Stimulated activated naive CD8-positive, alpha-beta T cell treated with anti-CD3 and anti-CD28 coated beads, Interleukin-15, Interleukin-2, amounts not matched to agents 100 U/mL and 50 U/mL, for 24 hours (primary cell): ENCODE measurements at places on chromosomes 12 and 14.

DNA sequence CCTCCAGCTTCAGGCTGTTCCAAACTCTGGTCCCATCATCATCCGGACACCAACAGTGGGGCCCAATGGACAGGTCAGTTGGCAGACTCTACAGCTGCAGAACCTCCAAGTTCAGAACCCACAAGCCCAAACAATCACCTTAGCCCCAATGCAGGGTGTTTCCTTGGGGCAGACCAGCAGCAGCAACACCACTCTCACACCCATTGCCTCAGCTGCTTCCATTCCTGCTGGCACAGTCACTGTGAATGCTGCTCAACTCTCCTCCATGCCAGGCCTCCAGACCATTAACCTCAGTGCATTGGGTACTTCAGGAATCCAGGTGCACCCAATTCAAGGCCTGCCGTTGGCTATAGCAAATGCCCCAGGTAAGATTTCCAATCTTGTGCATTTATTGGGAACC is 3.3 kb downstream of the SP1 start:
- DNase-seq: no peak

GRCh38 chr14:77026930-77027537 is 1.5 kb downstream of the IRF2BPL start:
- DNase-seq: peak; percentile 60

DNA sequence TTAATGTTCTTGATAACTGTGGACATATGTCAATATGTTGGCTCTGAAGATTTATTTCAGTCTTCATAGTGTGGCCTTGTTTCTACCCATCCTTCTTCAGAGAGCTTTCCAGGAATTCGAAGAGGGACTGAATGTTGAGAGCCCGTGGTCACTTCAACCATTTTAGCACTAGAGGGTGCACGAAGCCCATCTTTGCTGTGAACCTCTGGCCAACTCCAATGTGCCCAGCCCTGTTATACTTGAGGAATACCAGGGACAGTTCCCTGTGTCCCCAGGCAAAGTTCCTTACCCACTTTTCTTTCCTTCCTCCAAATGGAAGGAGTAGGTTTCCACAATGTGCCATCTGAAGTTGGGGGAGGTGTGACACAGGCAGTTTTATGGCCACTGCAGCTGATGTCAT is 603.5 kb downstream of the RPL10L start:
- no peak for DNase-seq

DNA sequence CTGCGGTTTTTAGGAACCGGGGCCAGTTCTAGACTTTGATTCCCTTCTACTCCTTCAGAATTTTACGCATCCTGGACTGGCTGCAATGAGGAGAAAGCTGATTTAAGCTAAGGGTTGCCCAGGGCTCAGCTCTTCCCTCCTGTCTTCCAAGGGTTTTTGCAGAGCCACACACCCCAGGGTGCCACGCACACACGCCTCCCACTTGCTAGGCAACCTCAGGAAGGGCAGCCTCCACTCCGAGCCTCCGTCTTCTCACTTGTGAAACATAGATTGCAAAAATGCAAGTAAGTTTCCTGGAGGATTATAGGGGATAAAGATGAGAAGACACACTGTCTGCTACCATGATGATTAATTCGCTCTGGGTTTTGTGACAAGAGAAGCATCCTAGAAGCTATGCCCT is 31.7 kb downstream of the NOS1 start:
- no peak for DNase-seq

GRCh38 chr12:124835656-124836410 is 27.8 kb downstream of the SCARB1 start:
- DNase-seq: no peak

DNA sequence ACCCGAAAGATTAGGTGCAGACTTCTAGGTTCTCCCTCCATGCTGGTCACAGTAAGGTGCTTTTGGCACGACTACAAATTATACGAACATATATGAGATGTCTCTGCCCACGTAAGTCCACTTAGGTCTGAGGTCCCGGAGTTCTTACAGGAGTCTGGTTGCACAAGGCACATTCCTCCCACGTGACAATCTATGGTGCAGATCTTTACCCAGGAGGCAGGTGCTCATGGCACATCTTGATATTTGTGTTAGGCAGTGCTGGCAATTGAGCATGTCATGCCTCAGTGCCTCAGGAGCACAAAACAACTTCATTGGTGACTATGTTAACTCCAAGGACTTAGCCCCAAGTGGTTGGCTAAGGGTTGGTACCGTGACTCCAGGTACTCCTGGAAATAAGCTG is 92.0 kb upstream of the AMN1 start:
- no peak for DNase-seq

GRCh38 chr14:35821564-35822411 is 4.3 kb upstream of the BRMS1L start:
- DNase-seq: no peak

DNA sequence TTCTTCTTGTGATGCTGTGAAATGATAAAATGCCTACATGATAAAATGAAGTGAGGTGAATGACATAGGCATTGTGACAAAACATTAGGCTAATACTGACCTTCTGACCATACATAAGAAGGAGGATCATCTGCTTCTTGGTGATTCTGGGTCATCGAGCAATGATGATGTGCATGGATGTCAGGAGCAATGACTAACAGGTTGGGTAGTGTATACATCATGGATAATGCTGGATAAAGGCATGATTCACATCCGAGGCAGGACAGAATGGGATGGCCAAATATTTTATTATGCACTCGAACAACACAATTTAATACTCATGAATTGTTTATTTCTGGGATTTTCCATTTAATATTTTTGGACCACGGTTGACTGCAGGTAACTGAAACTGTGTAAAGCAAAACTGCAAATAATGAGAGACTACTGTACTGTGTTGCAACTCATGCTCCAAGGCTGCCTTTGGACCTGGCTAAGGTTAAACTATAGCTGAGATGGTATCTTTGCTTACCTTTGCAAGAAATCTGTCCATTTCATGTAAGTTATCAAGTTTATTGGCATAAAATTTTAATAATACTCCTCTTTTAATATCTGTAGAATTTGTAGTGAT is 7.6 kb upstream of the SLC25A21 start:
- no peak for DNase-seq

- no peak for DNase-seq
Observed at GRCh38 chr14:60965402-60965801, 15.5 kb downstream of the TRMT5 start.

DNA sequence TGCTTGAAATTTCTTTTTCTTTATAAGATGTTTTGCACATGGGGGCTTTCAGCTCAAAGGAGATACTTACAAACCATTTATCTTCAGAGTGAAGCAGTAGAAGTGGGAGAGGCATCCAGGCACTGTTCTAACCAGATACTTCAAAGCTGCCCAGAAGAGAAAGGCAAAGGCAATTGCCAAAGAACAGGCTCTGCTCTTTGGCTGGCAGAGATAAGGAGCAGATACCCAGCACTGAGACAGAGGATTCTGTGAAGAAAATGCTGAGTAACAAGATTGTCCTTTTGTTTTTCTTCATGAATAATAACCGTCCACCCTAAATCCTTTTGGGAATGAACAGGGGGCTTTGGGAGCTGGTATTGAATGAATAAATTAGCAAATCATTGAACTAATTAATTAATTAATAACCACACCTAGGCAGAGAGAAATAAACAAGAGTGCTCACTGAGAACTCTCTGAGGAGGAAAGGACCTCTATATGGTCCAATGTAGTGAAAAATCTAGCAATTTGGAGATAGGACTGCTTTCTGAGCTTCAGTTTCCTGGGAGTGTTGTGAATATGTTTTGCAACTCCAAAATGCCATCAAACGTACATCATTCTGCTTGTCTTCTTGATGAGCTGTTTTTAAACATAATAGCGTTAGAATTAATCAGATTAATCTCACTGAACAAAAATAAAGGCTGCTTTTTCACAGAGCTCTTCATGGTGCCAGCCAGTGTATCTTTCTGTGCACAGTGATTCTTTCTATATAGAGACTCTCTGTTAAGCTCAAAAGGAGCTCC is 192.8 kb upstream of the AMIGO2 start:
- no peak for DNase-seq

GRCh38 chr12:64621257-64621942 is 11.1 kb downstream of the RASSF3 start:
- DNase-seq: no peak
